Fibroblast of lung (primary cell): ENCODE measurements at places on chromosomes 1 and 21.

- no peak for DNase-seq
Measured at GRCh38 chr1:234726359-234726943, 116.5 kb upstream of the IRF2BP2 start.

- no peak for DNase-seq
Measured at GRCh38 chr1:19310720-19311502, 1.0 kb downstream of the AKR7A2 start.

GRCh38 chr1:187999973-188000372 is 1171.2 kb downstream of the PLA2G4A start:
- peak; percentile 16 for DNase-seq

- DNase-seq, result no peak
Measured at GRCh38 chr1:116869611-116870010, 40.1 kb upstream of the PTGFRN start.

GRCh38 chr1:41560496-41560895 is 76.0 kb upstream of the EDN2 start:
- DNase-seq, result no peak

DNA sequence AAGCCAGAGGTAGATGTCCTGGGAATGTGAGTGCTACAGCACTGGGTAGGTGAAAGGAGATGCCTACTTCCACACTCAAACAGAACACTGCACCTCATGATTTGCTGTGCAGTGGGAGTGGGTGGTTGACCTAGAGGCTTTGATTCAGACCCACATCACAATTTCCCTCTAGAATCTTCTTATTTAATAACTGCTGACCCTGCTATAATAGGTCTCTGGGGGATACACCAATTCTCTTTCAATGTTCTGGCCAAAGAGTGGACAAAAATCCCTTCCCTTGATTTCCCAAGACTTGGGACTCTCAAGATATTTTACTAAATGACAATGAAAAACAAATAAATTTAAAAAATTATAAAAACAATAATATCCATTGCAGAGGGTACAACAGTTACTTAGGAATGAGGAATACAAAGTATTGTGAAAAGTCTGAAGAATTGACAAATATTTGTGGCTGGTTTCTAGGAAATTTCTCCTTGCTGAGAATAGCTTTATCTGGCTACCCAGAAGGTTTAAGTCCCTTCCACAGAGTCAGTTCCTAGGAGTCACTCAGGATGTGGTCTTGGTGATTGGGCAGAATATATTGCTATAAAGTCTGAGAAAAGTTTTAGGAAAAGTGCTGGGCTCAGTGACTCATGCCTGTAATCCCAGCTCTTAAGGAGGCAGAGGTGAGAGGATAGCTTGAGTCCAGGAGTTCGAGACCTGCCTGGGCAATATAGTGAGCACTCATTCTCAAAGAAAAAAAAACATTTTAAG is 2.4 kb upstream of the FCGR2A start:
- DNase-seq, result peak; percentile 33

DNA sequence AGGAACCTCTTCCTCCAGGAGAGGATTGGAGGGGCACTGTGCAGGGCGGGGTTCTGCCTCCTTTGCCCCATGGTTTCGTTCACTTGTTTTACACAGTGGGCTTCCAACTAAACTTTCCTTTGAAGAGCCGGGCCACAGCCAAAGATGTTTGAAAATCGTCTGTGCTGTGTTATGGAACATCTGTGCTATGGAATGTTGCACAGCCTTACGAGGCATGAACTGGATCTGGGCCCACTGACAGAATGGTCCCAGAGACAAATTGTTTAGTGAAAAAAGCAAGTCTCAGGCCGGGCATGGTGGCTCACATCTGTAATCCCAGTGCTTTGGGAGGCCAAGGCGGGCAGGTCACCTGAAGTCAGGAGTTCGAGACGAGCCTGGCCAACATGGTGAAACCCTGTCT is 12.6 kb upstream of the MEF2D start:
- DNase-seq, result peak; percentile 72

DNA sequence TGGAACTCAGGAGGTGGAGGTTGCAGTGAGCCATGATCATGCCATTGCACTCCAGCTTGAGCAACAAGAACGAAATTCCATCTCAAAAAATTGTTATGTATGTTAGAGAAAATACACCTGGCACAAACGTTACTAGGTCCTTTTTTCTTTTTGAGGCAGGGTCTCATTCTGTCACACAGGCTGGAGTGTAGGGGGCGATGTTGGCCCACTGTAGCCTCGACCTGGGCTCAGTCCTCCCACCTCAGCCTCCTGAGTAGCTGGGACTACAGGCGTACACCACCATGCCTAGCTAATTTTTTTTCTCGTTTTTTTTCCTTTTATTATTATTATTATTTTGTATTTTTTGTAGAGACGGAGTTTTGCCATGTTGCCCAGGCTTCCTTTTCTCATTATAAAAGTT is 4.4 kb downstream of the HAX1 start:
- no peak for DNase-seq

GRCh38 chr1:25544243-25544764 is 898 bp downstream of the LDLRAP1 start:
- no peak for DNase-seq

DNA sequence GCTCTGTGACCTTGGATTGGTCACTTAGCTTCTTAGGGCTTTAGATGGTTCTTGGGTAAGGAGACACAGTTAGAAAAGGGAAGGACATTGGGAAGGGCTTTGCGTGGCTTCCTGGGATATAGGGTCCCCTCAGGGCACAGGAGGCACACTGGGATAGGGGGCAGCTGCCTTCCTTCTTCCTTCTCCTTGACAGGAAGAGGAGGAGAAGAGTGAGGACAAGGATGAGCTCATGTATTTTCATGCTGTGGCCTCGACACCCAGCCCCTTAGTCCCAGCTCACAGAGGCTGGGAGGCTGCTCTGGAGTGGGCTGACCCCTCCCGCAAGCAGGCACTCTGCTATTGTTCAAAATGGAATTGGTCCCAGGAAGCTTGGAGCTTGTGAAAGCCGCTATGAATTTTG is 45.7 kb upstream of the POU3F1 start:
- DNase-seq, result no peak

GRCh38 chr1:96211202-96211601 is 510.4 kb upstream of the PTBP2 start:
- DNase-seq, result no peak

DNA sequence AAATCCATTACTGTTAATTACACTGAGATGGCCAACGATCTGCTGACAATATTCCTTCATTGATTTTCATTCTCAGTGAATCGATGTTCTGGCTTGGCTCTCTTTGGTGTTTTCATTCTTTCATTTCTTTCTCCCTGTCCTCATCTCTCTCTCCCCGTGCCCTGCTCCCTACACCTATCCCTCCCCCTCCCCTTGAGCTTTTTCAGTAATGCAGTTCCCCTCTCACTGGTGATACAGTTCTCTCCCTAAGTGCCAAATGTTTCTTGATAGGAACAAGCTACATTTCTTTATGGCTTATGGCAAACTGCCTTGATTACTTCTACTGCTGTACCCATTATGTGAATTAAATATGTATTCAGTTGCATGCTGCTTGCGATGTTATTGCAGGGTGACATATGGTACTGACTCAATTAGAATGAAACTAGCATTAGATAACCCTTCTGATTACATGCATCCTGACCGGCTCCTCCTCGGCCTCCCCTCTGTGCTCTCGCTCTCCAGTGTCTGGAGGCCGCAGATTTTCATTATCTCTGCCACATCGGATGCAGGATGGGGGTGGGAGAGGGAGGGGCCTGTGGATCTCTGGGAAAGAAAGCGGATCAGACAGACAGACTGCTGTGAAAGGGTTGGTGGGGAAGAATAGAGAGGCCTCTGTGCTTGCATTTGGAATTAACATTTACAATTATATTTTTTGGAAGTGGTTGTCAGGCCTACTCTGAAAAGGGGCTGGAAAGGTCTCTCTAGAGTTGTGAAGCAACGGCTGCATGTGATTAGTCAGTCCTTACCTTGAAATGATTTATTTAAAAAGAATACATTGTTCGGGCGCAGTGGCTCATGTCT is 130.9 kb downstream of the PBX1 start:
- DNase-seq, result no peak

DNA sequence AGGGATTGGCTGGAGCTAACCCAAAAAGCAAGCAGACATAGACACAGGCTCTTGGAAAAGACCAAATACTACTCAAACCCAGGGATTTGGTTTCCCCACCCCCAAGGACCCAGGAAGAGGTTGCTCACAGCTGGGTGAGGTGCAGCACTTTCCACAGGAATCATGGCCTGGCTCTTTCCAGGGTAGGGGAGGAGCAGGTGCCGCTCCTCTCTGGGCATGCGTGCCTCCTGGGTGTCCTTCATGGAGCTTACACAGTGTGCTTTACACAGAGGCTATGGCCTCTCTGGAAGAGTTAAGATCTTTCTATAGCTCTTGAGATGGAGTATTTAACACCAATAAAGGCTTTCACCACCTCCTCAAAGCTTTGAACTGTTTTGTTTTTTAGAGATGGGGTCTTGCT is 88.3 kb downstream of the CD58 start:
- DNase-seq, result no peak

DNA sequence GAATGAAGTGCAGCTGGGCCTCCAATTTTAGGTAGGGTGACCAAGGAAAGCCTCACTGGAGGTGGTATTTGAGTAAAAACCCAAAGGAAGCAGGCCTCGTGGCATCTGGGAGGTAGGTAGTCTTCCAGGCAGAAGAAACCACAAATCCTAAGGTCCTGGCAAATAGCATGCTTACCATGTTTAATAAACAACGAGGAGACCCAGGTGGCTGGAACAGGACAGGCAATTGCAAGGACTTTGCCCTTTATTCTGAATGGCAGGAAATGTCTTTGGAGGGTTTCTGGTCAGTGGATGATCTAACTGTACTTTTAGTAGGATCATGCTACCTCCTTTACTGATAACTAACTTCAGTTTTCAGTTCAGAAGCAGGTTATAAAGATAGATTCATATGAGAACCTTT is 52.2 kb downstream of the EPB41 start:
- DNase-seq, result no peak

- no peak for DNase-seq
Measured at GRCh38 chr1:70360321-70360720, 5.8 kb upstream of the ANKRD13C start.

DNA sequence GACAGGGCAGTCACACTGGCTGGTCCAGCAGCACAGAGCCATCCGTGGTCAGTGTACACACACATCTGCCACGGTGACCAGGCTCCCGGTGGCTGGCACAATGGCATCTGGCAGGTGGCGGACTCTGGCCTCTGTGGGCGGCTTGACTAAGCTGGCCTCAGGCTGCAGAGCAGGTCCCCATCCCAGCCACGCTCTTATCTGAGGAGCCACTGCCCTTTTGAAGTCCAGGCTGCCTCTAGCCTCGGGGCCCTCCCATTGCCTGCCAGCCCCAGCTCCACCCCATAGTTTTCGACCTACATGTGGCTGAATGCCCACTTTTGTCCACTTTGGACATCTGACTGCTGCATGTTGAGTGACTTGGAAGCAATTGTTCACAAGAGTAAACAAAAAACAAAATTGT is 29.9 kb upstream of the EDN2 start:
- DNase-seq, result no peak

- peak; percentile 93 for DNase-seq
Measured at GRCh38 chr1:94863297-94863911, 43.2 kb downstream of the SLC44A3 start.

DNA sequence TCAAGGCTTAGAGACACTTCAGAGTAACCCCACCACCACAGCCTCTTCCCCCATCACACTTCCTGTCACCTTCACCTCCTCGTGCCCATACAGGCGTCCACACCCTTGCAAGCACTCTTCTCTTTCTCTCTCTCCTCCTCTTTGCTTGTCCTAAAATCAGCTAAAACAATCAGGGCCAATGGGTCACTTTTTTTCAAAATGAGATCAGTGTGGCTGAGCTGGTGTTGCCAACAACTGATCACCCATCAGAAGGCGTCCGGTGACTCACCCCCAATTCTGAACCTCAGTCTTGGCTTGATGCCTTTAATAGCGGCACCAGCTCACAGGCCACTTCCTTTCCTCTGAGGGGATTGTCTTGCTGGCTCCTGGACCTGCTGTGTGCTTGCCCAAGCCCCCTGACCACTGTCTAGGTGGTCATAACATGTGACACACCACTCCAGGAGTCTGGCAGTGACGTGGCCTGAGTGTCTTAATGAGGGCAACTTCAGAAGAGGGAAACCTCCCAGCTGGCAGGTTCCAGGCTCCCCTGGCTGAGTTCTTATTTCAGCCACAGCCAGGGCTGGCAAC is 1.6 kb downstream of the DRAXIN start:
- peak; percentile 73 for DNase-seq

DNA sequence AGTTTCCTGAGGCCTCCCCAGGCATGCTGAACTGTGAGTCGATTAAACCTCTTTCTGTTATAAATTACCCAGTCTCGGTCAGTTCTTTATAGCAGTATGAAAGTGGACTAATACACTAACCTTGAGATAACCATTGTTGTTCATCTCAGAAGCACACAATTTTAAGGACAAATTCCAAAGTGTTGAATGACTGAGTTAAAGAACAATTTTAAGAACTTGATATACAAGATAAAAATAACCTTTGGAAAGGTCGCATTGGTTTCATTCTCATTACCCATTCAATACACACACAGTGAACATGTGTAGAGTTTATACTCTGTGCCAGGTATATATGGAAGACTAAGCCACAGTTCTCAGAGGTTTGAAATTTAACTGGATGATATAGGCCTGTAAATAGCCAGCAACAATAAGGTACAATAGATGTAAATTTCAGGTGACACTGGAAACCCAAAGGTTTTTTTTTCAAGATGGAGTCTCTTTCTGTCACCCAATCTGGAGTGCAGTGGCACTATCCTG is 19.1 kb upstream of the SRSF10 start:
- DNase-seq, result no peak

DNA sequence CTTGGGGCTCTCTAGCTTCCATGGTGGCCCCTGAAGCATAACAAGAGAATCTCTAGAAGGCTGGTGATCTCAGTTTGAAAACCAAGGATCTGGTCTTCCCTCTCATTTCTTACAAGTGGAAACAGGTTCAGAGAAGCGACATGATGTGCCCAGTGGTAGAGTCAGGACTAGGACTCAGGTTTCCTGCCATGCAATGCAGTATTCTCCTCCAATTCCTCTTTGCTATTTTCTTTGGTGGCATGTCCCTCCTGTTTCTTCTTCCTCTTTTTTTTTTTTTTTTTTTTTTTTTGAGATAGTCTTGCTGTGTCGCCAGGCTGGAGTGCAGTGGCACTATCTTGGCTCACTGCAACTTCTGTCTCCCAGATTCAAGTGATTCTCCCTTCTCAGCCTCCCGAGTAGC is 195.6 kb upstream of the C1orf105 start:
- DNase-seq, result no peak

DNA sequence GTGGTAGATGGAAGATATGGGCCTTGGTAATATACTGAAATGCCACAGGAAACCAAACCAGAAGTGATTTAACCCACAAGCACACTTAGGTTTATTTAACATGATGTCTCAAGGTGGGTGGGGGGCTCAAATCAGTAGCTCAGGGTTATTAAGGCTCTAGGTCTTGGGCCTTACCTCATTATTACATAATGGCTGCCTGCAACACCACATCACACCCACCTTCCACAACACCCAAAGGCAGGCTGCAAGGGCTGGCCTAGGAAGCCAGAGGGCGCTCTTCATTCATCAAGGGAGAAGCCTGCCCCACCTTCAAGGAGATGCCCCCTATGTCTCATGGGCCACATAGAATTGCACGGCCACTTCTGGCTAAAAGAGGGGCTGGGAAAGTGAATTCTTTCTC is 6.0 kb downstream of the TFF1 start:
- no peak for DNase-seq

GRCh38 chr1:6006882-6007281 is 14.7 kb upstream of the NPHP4 start:
- DNase-seq, result no peak

GRCh38 chr1:17795836-17796645 is 40.9 kb downstream of the ACTL8 start:
- DNase-seq, result no peak

- DNase-seq, result no peak
Measured at GRCh38 chr1:70893381-70893780, 154.2 kb downstream of the PTGER3 start.
